ENCODE measurements at places on chromosomes 6 and 20.

DNA sequence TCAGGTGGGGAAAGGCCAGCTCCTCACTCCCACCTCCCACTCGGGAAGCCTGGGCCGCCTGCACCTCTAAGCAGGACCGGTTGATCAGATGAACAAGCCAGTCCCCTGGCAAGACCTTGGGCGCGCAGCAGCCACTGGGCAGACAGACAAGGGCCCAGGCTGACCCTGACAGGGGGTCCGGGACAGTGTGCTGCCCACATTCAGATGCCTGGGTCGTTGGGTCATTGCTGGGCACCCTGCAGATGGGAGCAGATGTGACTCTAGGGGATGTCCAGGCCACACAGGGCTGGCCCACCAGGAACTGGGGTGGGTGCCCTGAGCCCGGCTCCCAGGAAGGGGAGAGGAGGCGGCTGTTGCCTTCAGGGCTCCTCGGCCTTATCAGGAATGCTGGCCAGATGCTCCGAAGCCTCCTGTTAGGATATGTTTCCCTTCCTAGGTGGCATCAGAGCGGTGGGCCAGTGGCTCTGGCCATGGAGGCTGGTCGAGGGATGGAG lies 17.3 kb upstream of the FRMD1 start:
- DNase-seq: no peak

DNA sequence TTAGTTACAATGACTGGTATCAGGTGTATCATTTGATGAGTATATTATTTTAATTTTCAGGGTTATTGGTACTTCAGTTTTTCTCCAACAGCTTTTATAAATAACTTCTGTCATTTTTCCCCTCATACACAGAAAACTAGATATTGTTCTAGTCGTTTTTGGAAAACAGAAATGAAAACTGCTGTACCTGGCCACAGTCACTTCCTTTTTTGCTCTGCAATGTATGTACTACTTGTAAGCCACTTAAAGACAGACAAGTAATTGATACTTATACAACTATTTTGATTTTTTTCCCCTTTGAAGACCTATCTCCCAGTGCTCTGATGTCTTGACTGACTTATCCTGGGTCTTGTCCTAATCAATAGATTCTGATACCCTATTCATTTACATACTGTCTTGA lies 218.6 kb upstream of the RUNX2 start:
- DNase-seq: no peak

- no peak for DNase-seq
These were observed 324.2 kb upstream of the CNR1 start for GRCh38 chr6:88490195-88490907.

- DNase-seq: no peak
These were observed 20.9 kb downstream of the RAB44 start for GRCh38 chr6:36718560-36718959.

GRCh38 chr20:35952480-35953386 lies 1.6 kb downstream of the SCAND1 start:
- DNase-seq: no peak

DNA sequence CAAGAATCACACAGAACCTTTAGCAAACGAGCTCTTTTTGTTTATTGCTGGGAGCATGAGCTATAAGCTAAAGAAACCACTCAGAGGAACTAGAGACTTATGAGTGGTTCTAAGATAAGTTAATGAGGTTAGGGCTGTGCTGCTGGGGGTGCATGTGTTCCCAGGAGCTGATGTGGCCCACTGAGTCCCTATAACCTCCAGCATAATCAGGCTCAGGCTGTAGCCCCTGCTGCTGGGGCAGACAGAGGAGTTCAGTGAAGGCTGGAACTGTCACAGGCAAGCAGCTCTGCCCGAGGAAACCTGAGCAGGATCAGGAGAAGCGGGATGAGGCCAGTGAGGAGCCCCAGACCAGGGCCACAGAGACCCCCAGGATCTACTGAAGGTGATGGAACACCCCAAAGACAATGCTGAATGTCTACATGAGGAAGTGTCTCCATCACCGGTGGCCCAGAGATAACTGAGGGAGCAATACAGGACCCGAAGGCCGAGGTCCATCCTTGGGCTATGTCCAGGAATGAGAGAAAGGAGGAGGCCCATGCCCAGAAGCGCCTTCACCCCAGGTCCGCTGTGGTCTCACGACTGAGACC lies 17.3 kb downstream of the TUBB2B start:
- DNase-seq: no peak

- DNase-seq: no peak
These were observed 44.0 kb downstream of the STX11 start for GRCh38 chr6:144194293-144194810.

GRCh38 chr6:110217266-110217665 lies 37.0 kb downstream of the CDC40 start:
- no peak for DNase-seq

DNA sequence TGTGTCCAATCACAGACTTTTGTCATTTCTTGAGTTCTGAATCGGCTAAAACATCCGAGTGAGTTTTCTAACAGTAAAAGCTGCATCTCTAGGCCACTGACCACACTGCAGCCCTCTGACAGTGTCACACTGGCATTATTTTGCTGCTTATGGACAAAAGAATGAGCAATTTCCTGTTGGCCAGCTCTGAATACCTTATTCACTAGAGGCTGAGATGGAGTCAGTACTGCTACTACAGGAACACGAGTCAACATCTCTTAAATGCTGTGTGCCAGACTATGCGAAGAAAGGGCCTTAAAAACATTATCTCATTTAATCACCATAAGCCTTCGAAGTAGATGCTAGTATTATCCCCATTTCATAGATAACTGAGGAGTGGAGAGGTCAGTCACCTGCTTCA lies 42.5 kb upstream of the IPCEF1 start:
- no peak for DNase-seq

- no peak for DNase-seq
These were observed 42.4 kb downstream of the ALDH5A1 start for GRCh38 chr6:24537082-24537699.

DNA sequence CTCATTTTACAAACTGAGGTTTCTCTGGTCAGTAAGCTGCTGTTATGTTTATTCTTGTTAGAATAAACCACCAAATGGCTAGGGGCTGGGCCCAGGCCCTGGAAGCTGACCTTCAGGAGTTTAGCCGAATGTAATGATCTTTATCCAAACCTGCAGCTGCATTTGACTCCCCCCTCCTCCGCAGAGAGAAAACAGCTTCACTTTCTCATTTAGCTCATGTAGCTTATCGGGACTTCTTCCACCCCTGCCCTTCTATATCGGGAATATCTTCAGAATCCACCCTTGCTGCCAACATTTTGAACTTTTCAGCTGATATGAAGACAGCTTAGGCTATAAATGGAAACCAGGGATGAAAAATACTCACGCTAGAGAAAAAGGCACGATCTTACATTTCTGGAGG lies 102.6 kb downstream of the ZMYND8 start:
- no peak for DNase-seq

GRCh38 chr6:37020381-37020780 lies 14.9 kb downstream of the FGD2 start:
- no peak for DNase-seq

- no peak for DNase-seq
These were observed 353.3 kb upstream of the ARID1B start for GRCh38 chr6:156423829-156424228.

DNA sequence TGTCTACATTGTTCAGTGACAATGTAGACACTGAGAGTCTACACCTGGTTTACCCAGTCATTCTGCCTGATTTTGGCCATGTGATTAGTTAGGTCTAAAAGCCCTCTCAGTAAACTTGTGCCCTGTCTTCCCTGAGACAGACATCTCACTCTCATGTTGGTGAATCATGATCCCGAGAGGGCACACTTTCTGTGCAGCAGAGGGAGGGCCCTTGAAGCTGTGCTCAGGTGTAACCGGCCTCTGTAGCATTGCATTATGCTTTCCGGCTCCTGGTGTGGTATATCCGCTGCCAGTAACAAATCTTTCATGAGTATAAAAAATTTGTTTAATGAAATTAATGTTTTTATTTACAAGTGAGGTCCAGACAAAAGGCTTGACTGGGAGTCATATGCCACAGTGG lies 85.0 kb downstream of the RALGAPA2 start:
- DNase-seq: no peak

- DNase-seq: no peak
These were observed 53.3 kb upstream of the LGSN start for GRCh38 chr6:63372951-63373533.

- no peak for DNase-seq
These were observed 66.6 kb downstream of the CSE1L start for GRCh38 chr20:49112596-49113274.

- DNase-seq: no peak
These were observed 22.7 kb downstream of the RAMACL start for GRCh38 chr6:166563805-166564204.

DNA sequence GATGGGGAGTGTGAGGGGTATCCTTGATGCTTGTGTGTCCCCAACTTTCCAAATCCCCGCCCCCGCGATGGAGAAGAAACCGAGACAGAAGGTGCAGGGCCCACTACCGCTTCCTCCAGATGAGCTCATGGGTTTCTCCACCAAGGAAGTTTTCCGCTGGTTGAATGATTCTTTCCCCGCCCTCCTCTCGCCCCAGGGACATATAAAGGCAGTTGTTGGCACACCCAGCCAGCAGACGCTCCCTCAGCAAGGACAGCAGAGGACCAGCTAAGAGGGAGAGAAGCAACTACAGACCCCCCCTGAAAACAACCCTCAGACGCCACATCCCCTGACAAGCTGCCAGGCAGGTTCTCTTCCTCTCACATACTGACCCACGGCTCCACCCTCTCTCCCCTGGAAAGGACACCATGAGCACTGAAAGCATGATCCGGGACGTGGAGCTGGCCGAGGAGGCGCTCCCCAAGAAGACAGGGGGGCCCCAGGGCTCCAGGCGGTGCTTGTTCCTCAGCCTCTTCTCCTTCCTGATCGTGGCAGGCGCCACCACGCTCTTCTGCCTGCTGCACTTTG lies at the start of gene TNF:
Gene TNF, plus strand, starts transcription at position 231 of the 567 bp plus-strand sequence. Its CDS starts 177 bp downstream, at position 408.
- no peak for DNase-seq

- DNase-seq: no peak
These were observed 54.8 kb downstream of the TNFAIP3 start for GRCh38 chr6:137921823-137922222.

- DNase-seq: no peak
These were observed 15.4 kb downstream of the C6orf141 start for GRCh38 chr6:49565855-49566254.

DNA sequence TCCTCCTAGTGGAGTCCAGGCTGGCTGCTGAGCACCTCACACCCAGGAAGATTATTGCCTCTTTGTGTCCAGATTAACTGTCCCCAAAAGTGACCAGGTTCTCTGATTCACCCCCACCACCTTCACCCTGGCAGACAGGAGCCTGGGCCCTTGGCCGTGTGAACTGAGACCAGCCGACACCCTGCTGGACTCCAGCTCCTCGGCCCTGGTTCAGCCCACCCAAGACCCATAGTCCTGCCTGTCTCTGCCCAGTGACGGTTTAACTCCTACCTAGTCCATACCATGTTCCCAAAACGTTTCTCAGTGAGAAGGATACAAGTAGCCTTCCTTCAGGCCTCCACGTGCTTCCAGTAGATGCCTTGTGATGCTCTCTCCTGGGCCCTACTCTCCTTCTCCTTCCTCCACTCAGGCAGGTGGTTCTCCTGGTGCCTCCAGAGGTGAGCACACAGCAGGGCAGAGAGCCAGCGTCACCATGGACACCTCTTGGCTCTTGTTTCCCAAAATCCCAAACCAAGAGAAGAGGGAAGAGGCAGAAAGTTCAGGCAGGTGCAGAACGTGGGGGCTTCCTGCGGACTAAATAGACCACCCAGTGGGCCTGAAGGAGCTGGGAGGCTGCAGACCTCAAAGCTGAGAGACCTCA lies 134.4 kb upstream of the CST7 start:
- no peak for DNase-seq

- DNase-seq: no peak
These were observed 202.1 kb upstream of the EPHA7 start for GRCh38 chr6:93621442-93621841.

GRCh38 chr20:37992802-37993409 lies 40.4 kb downstream of the TTI1 start:
- peak; percentile 69 for DNase-seq

- DNase-seq: no peak
These were observed 46.7 kb downstream of the SLC24A3 start for GRCh38 chr20:19259141-19259591.

DNA sequence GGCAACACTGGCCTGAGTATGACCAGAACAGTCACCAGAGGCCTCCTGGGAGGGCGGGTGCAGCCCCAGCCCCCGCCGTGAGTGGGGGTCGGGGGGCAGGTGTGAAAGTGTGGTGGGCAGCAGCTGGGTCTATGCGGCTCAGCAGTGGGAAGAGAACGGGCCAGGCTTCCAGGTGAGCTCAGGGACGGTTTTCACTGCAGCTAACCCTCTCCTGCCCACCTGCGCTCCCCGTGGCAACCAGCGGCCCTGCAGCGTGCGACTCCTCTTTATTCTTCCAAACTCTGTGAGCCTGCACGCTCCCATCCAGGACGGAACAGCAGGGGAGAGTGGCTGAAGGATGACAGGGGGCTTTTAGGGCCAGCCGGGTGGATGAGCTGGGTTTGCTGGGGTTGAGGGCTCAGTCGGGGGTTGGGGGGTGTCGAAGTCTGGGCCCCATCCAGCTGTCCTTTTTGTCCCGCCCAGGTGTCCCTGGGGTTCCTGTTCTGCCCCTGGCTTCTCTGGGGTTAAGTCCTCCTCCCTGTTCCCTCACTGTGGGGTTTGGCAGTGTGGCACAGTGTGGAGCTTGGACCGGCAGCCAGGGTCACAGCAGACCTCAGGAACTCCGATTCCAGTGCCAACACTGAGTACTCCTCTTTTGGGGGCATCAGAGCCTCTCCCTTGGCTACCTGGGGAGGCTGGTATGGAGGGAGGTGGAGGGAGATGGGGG lies 859 bp upstream of the BIRC7 start:
- no peak for DNase-seq

DNA sequence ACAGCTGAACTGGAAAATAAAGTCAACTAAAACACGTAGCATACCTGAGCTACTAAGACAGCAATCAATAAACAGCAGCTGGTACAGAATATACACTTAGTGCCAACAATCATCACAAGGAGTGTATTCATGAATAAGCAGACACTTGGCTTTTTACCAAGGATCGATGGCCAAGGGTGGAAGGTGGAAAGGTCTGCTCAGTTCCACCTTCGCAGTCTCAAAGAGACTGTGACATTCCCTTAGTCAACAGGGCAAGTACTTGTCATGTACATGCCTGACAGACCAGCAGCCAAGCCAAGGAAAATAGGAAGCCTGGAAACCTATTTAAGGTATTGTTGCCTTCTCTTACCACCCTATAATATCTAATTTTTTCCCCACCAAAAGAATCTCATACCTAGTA lies 21.4 kb downstream of the HBS1L start:
- no peak for DNase-seq

- no peak for DNase-seq
These were observed 15.5 kb downstream of the FAM83B start for GRCh38 chr6:54861905-54862616.

DNA sequence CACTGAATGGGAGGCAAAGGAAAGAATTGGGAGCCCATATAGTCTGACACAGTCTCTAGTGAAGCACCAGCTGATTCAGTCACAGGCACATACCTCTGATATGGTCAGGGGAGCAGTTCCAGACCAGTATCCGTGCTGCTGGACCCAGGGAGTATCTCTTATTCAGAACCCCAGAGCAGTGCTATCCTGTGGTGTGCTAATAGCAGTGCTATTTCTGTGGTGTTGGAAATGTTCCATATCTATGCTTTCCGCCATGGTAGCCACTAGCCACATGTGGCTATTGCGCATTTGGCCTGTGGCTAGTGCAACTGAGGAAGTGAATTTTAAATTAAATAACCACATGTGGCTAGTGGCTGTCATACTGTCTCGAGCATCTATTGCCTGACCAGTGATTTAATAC lies 11.0 kb downstream of the SCUBE3 start:
- no peak for DNase-seq

- no peak for DNase-seq
These were observed 35.0 kb downstream of the FAM50B start for GRCh38 chr6:3884007-3884745.

All from NCI-H187 (cell line).